ENCODE measurements at places on chromosomes 5 and 9.

DNA sequence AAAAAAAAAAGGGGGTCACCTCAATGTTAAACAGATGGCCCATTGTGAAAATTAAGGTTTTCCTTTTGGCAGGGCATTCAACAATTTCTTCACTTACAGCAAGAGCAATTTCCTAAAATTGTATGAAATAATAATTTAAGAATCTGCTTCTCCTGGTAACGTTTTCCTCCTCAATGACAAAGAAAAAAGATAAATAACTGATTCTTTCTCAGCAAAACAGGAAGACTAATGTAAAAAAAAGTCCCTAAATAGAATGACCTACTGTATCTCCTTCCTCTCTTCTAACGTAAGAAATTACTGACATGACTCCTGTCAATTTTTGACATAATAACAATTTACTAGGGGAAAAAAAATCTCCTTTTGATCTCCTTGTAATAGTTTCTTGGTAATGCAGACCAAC, 25.5 kb downstream of the ABHD17B start:
- H3K27ac ChIP-seq = no peak overlapping the region
- no peaks in the 10 kb centered on the region for H3K36me3 ChIP-seq
- peaks cover 4% of the 10 kb centered on the region for H3K4me1 ChIP-seq
- DNase-seq = no peak
- H3K4me3 ChIP-seq = no peak overlapping the region

GRCh38 chr5:136594416-136594815, 229.1 kb upstream of the TRPC7 start:
- no peak for DNase-seq
- H3K36me3 ChIP-seq = no peaks in the 10 kb centered on the region
- no peak overlapping the region for H3K4me3 ChIP-seq
- no peaks in the 10 kb centered on the region for H3K27me3 ChIP-seq
- no peaks in the 10 kb centered on the region for H3K4me1 ChIP-seq
- no peak overlapping the region for H3K27ac ChIP-seq

GRCh38 chr9:63859475-63860215, 1425.4 kb downstream of the FOXD4L5 start:
- H3K36me3 ChIP-seq = no peaks in the 10 kb centered on the region
- no peaks in the 10 kb centered on the region for H3K4me1 ChIP-seq
- DNase-seq = peak; percentile 42
- peak overlapping the region; percentile 57 for H3K27ac ChIP-seq

DNA sequence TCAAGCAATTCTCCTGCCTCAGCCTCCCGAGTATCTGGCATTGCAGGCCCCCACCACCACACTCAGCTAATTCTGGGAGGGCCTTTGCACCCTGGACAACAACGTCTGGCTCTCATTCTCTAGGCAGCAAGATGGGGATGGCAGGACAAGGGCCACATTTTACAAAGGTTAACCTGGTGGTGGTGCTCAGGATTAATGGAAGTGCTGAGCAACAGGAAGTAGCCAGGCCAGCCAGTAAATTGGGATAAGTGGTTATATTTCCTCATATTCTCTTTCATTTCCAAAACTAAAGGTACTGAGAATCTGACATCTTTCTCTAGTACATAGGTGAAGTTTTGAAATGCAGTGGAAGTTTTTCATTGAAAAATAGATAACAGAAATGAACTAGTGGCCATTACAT, 24.7 kb upstream of the ASPN start:
- H3K4me1 ChIP-seq = no peaks in the 10 kb centered on the region
- H3K4me3 ChIP-seq = no peak overlapping the region
- DNase-seq = no peak
- H3K27me3 ChIP-seq = no peaks in the 10 kb centered on the region

GRCh38 chr9:136784249-136784996, 6.7 kb upstream of the TMEM141 start:
- no peaks in the 10 kb centered on the region for H3K27me3 ChIP-seq
- no peaks in the 10 kb centered on the region for H3K36me3 ChIP-seq
- DNase-seq = no peak
- no peak overlapping the region for H3K27ac ChIP-seq

DNA sequence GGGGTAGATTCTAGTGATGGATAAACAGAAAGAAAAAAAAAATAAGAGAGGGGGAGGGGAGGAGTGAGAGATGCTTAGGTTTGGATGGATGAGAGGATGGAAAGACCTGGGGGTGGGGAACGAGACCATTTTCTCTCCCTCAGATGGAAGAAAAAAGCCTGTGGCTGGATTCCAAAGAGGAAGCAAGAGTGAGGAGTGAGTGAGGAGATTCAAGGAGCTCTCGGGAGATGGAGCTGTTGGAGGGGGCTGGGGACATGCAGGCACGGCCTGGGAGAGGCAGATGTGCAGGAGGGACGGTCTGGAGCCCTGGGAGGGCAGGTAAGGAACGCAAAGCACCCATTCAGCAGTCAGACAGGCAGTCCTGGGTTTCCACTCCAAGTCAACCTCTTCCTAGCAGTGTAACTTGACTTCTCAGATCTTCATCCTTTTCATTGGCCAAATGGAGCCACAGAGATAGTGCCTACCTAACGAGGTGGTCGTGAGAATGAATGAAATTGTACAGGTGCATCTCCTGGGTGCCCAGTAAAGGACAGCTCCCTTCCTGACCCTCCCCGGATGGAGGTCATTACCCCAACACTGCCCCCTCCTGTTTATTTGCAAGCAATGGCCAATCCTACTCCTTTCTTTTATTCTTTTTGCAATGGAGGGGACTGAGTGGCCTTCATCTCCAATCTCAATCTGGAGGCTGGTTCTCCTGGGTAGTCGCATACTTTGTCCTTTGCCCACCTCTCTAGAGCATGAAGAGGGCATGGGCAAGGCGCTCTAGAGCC, 52.2 kb downstream of the PCDH1 start:
- H3K36me3 ChIP-seq = no peaks in the 10 kb centered on the region
- no peak overlapping the region for H3K27ac ChIP-seq
- no peak overlapping the region for H3K4me3 ChIP-seq
- no peaks in the 10 kb centered on the region for H3K27me3 ChIP-seq

Measured in body of pancreas (tissue), 4 donors.